DMS79 (cell line): ENCODE measurements at places on chromosomes 1 and 21.

GRCh38 chr1:36520771-36521420 lies 38.2 kb upstream of the CSF3R start:
- no peak for DNase-seq

DNA sequence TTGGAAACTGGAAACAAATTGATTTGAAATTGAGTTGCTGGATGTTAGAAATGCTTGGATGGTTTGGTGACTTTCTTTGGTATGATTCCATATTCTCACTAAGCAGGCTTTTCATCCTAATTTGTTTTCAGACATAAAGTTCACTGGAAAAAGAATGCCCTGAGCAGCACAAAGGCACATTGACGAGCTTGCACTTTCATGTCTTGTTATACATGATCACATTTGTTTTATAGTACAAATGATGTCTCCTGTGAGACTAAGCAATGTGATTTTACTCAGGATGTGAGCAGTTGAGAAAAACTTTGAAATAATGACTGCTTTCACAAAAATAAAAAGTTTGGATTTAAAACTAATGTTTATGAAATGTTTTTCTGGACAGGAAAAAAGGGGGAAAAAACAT lies 63.6 kb downstream of the KCNT2 start:
- no peak for DNase-seq

GRCh38 chr1:197911111-197911856 lies 5.9 kb upstream of the LHX9 start:
- DNase-seq, result no peak

DNA sequence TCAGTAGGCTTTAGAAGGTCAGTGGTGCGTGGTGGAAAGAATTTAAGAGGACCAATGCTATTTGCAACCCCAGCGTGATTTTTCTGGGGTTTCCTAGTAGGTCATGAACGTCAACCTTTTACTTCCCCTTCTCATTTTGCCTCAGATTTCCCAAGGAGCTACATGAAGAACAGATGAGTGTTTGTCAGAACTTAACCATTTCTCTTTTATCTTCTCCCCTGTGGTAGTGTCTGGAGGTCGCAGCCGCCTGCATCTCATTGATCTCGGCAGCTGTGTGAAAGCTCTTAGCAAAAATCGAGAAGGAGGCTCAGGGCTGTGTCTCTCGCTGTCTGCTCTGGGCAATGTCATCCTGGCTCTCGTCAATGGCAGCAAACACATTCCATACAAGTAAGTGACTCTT lies 491.1 kb downstream of the KIF26B start:
- DNase-seq, result no peak

GRCh38 chr1:65323246-65323645 lies 13.9 kb downstream of the DNAJC6 start:
- DNase-seq, result no peak

GRCh38 chr1:247337961-247338360 lies 6.3 kb upstream of the ZNF496 start:
- no peak for DNase-seq

DNA sequence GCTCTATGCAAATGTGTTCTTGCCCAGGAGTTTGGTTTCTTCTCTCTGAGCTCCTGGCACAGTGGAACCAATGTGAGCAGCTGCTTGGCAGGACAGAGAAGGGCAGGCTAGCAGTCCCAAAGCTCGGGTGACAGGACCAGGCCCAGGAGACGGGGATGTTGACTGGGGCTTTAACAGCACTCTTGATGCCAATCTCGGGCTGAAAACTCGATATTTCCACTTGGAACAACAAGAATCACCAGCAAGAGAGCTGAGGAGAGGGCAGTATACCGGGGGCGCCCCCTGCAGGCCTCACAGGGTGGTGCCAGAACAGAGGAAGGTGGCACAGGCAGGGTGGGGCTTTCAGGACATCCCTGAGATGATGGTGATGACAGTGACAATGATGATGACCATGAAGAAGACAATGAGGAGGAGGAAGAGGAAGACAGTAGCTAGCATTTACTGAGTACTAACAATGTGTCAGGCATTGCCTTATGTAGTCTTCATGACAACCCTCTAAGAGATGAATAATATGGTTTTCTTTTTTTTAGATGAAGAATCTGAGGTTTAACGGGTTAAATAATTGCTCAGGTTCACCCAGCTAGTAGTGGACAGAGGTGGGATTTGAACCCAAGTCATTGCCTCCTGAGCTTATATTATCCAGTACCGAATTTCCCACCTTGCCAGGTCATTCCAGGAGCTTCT lies 2.7 kb upstream of the KCNJ9 start:
- DNase-seq, result no peak

GRCh38 chr1:154468535-154469250 lies 33.3 kb upstream of the TDRD10 start:
- DNase-seq, result no peak

- no peak for DNase-seq
Observed at GRCh38 chr1:213245260-213245910, 194.3 kb downstream of the RPS6KC1 start.

- peak; percentile 17 for DNase-seq
Observed at GRCh38 chr1:11719313-11720032, 16.5 kb upstream of the AGTRAP start.

DNA sequence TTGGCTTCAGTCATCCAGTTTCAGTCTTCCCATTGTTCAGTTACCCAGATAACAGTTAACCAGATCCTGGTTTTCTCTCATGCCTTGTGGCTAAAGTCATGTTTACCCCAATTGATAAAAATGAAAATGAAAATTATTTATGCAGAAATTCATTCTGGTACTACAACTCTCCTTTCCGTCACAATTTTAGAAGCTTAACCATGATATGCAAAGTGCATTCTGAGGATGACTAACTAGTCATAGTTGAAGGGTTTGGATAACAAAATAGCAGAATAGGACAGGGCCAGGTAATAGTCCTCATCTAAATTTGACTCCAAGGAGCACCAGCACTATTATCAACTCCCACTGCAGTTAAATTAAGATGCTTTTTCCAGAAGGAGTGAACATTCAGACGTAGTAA lies 94.7 kb downstream of the NTMT2 start:
- no peak for DNase-seq

DNA sequence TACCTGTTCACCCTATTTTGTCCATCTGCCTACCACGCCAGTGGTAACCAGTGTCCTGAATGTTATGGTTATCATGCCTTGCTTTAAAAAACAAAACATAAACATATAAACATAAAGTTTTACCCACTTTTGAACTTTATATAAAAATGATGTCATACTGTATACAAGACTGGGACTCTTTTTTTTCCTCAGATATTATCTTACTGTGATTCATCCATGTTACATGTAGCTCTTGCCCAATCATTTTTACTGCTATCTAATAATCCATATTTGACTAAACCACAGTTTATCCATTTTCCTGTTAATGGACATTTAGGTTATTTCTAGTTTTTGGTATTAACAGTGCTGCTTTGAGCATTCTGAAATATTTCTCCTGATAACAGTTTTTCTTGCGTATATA lies 78.8 kb downstream of the GPR161 start:
- DNase-seq, result no peak

DNA sequence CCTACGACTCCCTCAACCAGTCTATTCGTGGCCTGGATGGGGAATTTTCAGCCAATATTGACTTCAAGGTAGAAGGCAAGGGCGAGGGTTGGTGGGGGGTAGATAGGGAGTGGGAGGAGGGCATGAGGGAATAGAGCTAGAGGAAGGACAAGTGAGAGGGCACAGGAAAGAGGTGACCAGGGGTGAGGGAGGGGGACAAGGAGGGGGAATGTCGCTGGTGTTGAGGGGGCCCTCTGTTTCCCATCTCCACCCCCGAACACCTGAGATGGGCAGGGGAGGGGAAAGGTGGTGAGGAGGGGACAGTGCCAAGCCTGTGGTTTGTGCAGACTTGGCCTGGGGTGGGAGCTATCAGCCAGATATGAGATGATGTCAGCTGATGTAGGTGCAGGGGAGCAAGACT lies 8.3 kb upstream of the ADAM15 start:
- DNase-seq, result no peak

DNA sequence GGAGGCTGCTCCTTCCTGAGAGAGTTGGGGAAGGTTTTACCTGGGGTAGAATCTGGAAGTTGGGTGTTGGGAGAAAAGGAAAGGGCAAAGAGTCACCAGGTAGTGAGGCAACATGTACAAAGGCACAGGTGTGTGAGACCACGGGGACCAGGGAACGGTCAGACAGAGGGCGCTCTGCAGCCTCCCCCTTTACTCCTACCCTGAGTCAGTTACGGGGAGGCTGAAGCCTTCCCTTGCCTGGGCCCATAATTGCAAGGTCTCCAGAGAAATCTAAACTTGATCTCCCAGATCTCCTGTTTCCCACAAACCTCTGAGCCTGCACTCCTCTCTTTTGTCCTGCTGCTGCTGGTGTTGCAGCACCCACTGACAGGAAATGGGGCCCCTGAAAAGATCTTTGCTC lies 22.0 kb downstream of the CCN1 start:
- no peak for DNase-seq

GRCh38 chr1:58095183-58095582 lies 451.3 kb downstream of the OMA1 start:
- DNase-seq, result no peak

DNA sequence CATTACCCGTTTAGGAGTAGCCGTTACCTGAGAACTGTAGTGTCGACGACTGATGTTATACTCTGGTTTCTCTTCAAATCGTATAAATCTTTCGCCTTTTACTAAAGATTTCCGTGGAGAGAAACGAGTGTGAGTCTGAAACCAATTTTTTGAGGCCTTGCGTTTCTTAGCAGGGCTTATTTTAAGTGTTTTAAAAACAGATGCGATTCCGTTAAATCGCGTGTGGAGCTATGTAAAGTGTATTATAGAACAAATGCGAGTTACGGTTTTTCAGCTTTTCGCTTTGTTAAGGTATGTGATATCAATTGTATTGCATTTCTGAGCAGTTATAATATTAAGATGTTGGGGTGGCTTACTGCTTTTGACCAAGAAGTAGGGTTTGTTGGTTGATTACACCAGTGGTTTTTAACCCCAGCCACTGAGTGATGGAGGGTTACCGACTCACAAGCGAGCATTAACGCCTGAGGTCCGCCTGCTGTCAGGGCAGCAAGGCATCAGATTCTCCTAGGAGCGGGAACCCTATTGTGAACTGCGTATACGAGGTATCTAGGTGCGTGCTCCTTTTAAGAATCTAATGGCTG lies 18.0 kb downstream of the KIAA2013 start:
- peak; percentile 100 for DNase-seq

GRCh38 chr1:31696242-31696641 lies 7.6 kb downstream of the COL16A1 start:
- DNase-seq, result peak; percentile 16

GRCh38 chr21:42636520-42637266 lies 16.7 kb upstream of the PDE9A start:
- no peak for DNase-seq

DNA sequence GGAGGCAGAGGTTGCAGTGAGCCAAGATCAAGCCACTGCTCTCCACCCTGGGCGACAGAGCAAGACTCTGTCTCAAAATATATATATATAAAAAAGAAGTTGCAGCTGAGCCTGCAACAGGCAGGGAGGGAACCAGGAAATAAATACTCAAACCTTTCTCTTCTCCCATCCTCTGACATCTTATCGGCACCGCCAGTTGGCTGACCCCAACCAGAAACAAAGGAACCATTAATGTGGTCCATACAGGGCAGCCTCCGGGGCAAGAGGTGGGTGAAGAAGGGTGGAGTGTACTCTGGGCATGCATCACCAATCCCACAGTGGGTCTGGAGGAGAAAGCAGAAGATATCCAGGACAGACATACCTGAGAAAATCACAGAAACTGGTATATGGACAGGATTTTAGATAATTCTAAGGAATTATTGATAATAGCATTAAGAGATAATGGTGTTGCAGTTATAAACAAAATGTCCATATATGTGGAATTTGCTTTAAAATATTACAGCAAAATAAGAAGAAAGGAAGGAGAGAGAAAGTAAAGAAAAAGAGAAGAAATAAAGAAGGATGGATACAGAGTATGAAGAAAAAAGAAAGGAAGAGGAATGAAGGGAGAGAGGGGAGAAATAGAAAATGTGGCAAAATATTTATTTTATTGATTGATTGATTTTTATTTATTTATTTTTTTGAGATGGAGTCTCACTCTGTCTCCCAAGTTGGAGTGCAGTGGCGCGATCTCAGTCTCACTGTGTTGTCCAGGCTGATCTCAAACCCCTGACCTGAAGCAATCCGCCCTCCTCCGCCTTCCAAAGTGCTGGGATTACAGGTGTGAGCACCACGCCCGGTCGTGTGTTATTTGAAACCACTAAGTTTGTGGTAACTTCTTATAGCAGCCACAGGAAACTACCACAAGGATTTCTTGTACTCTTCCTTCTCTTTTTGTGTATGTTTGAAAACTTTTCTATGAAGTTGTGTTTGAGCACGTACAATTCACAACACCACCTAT lies 4.1 kb upstream of the PTAFR start:
- DNase-seq, result no peak

- DNase-seq, result no peak
Observed at GRCh38 chr1:160076295-160076694, 5.0 kb upstream of the KCNJ9 start.

DNA sequence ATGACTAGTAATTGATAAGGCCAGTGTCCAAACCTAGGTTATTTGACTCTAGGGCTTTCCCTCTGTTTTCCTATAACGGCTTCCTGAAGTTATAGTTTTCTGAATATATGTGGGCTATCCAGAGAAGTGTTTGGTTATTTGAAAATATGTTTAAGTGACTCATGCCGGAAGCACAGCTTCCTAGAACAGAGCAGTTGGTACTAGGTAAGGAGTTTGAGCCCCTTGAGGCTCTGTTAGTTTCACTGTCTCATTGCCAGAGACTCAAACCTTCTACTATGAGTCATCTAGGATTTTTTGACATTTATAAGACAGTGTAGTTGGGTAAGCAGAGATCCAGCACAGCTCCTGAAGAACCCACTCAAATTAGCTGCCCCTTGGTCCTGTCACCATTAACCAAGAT lies 27.1 kb upstream of the LEPR start:
- no peak for DNase-seq

GRCh38 chr21:41500931-41501381 lies 7.0 kb downstream of the TMPRSS2 start:
- no peak for DNase-seq

- DNase-seq, result no peak
Observed at GRCh38 chr1:93695411-93696005, 13.9 kb upstream of the BCAR3 start.

DNA sequence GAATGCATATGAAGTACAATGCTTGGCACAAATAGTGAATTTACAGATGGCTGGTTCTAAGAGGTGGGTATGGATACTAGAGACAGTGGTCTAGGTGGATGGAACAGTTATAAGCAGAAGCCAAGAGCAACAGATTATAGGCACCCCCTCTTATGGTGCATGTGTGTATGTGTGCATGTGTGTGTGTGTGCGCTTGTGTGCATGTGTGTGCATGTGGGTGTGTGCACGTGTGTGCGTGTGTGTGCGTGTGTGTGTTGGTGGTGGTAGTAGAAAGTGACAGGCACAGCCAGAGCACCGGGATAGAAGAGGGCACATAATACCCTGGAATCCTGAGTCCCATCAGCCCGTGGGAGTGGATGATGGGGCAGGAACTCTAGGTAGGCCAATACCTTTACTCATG lies 1.3 kb downstream of the NCMAP start:
- DNase-seq, result no peak

GRCh38 chr1:18091660-18092446 lies 15.7 kb upstream of the IGSF21 start:
- no peak for DNase-seq
